Kidney tubule cell (primary cell): ENCODE measurements at places on chromosomes 12 and 14.
A peak's percentile ranks its signal among the peaks of the same experiment; 100 is the strongest.

GRCh38 chr12:56987551-56988053 is 18.7 kb downstream of the ZBTB39 start:
- DNase-seq, result peak; percentile 72

GRCh38 chr12:84691266-84691665 is 221.3 kb downstream of the SLC6A15 start:
- DNase-seq, result no peak

- no peak for DNase-seq
Measured at GRCh38 chr14:61287196-61287595, 6.1 kb upstream of the TMEM30B start.

DNA sequence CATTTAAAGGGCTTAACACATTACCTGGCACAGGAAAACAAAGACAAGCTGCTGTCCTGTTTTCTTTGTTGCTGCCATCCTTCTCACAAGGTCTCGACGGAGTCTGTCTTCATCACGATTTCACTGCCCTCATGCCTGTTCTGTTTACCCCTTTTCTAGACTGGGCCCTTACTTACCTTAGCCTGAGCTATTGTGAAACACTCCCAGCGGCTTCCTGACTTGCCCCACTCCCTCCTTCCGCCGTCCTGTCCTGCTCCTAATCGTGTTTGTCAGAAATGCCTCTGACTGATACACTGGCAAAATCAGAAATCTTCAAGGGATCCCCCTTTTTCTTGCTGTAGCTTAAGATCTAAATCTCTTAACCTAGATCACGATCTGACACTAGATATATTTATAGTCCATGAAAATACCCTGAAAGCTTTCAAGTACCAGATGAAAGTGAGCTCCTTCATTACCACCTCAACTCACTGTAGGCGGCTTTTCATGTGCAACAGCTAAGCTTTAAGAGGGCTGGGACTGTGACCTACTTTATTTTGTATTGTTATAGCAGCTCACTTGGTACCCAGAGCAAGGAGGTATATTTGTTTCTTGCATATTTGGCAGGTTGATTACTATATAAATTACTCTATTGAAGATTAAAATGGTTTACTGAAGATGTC is 32.1 kb downstream of the TECPR2 start:
- no peak for DNase-seq

GRCh38 chr12:96040305-96041133 is 5.1 kb upstream of the LTA4H start:
- no peak for DNase-seq
